Stimulated activated CD4-positive, alpha-beta T cell treated with anti-CD3 and anti-CD28 coated beads, Interleukin-12 subunit alpha, Interleukin-12 subunit beta, amount 100 ng/mL, for 48 hours (primary cell): ENCODE measurements at places on chromosomes 3 and 15.

DNA sequence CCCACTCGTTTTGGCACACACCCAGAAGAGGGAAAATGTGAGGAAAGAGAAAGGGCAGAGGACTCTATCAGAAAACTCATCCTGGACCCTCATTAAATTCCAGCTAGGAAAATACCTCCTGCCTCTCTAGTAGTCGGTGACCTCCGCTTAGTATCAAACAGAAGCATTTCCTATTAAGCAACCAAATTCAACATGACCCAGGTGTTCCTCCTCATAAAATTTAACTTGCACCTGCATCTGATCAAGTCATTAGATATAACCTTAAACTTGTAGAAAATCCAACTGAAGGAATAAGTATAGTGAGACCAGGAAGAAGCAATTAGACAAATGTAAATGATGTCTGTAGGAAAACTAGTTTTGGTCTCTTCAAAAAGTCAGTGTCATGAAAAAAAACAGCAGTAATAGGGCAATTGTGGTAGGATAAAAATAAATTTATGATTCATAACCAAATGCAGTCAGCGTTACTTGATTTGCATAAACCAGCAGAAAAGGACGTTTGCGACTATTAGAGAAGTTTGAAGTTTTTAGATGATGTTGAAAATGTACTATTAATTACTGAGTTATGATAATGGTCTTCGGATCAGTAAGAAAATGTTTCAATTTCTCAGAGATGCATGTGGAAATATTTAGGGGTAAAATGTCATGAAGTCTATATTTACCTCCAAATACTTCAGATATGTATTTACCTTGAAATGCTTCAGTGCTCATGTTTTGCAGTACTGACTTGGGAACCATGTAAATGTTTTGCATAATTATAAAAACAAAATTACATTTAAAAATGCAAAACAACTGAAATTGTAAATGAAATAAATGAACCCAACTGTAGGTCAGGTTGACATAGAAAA, 44.6 kb downstream of the LDHAL6B start:
- DNase-seq = no peak

- no peak for DNase-seq
Measured at GRCh38 chr3:134601539-134602439, 49.0 kb downstream of the KY start.

GRCh38 chr3:88596451-88596850, 446.7 kb downstream of the C3orf38 start:
- no peak for DNase-seq

DNA sequence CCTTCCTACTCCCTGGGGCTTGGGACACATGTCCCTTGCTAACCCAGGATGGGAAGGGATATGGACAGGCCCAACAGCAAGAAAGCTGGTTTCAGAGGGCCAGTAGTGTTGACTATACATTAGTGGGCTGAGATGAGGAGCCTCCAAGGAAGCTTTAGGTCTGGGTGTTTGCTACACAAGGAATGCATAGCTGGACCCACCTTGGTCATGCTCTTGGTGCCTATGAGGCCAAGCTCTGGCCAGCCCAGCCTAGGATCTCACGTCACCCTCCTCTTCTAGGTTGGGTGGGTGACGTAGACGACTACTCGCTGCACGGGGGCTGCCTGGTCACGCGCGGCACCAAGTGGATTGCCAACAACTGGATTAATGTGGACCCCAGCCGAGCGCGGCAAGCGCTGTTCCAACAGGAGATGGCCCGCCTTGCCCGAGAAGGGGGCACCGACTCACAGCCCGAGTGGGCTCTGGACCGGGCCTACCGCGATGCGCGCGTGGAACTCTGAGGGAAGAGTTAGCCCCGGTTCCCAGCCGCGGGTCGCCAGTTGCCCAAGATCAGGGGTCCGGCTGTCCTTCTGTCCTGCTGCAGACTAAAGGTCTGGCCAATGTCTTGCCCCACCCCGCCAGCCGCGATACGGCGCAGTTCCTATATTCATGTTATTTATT, 653 bp upstream of the WDR6 start:
- DNase-seq = no peak
